ENCODE measurements at places on chromosomes 11 and 22. TPM values are rescaled to one million over a fixed set of nuclear protein-coding genes. Genes with fewer than 3 reads are reported as not detected.

C11orf86 gene
- 97.2 TPM for total RNA-seq

ESAM gene
- 14.9 TPM for total RNA-seq

KRTAP5-2 gene
- total RNA-seq = not detected

SOX10 gene
- not detected for total RNA-seq

THY1 gene
- total RNA-seq = 13.3 TPM

LGALS12 gene
- total RNA-seq = not detected

TECTA gene
- total RNA-seq = 0.02 TPM

TEAD1 gene
- total RNA-seq = 84.1 TPM

MAP6 gene
- 1.8 TPM for total RNA-seq

APOA4 gene
- not detected for total RNA-seq

GAS2L1 gene
- 37.0 TPM for total RNA-seq

ROBO4 gene
- total RNA-seq = not detected

PLAAT5 gene
- total RNA-seq = not detected

PANX3 gene
- total RNA-seq = not detected

SSTR3 gene
- not detected for total RNA-seq

CCDC90B gene
- total RNA-seq = 59.0 TPM

TEX54 gene
- not detected for total RNA-seq

RAB3IL1 gene
- 15.1 TPM for total RNA-seq

OR8G1 gene
- total RNA-seq = not detected

SCUBE1 gene
- total RNA-seq = 0.31 TPM

GRAMD4 gene
- 23.9 TPM for total RNA-seq

ATP5MG gene
- 201 TPM for total RNA-seq

EHD1 gene
- total RNA-seq = 130 TPM

ST13 gene
- total RNA-seq = 165 TPM

ABCC8 gene
- 2.8 TPM for total RNA-seq

RFPL2 gene
- total RNA-seq = 0.13 TPM

MS4A12 gene
- not detected for total RNA-seq

MS4A4A gene
- not detected for total RNA-seq

GRAP2 gene
- total RNA-seq = not detected

MCHR1 gene
- not detected for total RNA-seq

RGL4 gene
- total RNA-seq = not detected

PPFIBP2 gene
- total RNA-seq = 13.5 TPM

APOA5 gene
- total RNA-seq = not detected

GGTLC3 gene
- not detected for total RNA-seq

OR4B1 gene
- total RNA-seq = not detected

C1QTNF5 gene
- total RNA-seq = not detected

TRIM48 gene
- total RNA-seq = not detected

AQP11 gene
- 2.0 TPM for total RNA-seq

HORMAD2 gene
- not detected for total RNA-seq

MISFA gene
- 2.7 TPM for total RNA-seq

OR51B4 gene
- not detected for total RNA-seq

TRIM29 gene
- 22.2 TPM for total RNA-seq

NPTXR gene
- 9.1 TPM for total RNA-seq

MN1 gene
- 3.4 TPM for total RNA-seq

C11orf21 gene
- total RNA-seq = not detected

XKR3 gene
- total RNA-seq = not detected

RBX1 gene
- 56.0 TPM for total RNA-seq

OR5AL1 gene
- total RNA-seq = not detected

CTSF gene
- total RNA-seq = 34.5 TPM

DEPDC7 gene
- total RNA-seq = 7.7 TPM

NPAS4 gene
- total RNA-seq = not detected

All from A549 treated with GW870086 at 1 μM for 4 hours (cell line).